ENCODE measurements at places on chromosomes 3 and 15.
A peak's percentile ranks its signal among the peaks of the same experiment; 100 is the strongest.

DNA sequence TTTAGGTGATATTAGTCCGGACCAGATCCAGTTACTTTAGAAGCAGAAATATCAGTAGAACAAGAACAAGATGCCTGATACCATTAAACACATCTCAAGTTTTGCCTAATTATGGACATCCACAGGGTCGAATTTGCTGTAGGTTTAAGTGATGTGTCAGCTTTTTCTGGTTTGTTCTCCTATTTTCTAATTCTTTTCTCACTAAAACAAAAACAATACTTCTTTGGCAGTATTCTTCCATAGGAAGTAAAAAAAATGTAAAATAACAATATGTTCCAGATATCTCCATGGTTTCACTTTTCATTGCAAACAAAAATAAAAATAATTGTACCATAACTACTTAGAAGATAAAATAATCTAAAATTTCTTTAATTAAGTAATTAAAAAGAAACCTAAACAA is 265.7 kb downstream of the SHOX2 start:
- DNase-seq = no peak

GRCh38 chr3:146020969-146021368 is 140.0 kb downstream of the PLOD2 start:
- DNase-seq = no peak

DNA sequence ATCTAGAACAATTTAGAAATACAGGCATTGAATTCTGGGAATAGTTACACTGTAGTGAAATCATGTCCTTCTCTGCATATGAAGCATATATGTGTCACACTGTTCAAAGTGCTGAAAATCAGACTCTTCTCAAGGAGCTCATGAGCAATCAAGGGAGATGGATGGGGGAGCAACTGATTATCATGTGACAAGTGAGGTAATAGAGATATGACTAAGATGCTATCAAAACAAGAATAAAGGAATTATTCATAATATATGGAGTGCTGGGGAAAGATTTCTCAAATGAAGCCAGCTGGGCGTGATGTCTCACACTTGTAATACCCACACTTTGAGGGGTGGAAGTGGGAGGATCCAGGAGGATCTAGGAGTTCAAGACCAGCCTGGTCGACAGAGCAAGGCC is 74.9 kb upstream of the CHRNB4 start:
- DNase-seq = no peak

DNA sequence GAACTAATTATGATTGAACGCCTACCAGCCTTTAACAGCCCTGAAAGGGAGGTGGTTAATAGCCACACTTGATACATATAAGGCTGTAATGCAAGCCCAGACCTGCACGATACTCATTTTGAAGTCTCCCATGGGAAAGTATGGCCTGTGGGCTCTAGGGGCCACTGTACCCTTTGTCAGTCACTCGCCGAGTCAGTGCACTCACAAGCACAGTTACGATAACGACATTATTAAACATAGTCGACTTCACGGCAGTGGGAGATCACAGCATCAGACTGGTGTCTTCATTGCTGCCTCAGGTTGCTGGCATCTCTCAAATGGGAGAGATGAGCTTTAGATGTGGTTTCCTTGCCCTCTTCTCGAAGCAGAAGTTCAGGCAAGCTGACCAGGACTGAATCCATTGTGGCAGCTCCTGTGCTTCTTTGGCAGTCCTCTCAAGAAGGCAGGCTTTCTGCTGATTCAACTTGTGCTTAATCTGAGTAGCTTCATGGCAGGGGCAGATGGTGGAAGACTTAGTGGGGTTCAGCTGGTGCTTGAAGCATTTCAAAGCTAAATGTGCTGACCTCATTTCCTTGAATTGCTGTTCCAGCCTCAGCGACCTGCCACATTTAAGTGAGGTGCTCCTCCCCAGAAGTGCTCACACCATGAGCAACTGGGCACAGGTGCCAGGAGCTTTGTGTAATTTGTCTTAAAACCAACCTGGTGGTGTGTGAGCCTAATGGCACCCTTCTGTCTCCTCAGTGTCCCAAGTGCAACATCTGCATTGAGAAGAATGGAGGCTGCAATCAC is 15.8 kb upstream of the P4HTM start:
- DNase-seq = no peak

GRCh38 chr15:80283531-80283930 is 31.5 kb upstream of the CTXND1 start:
- DNase-seq = no peak

DNA sequence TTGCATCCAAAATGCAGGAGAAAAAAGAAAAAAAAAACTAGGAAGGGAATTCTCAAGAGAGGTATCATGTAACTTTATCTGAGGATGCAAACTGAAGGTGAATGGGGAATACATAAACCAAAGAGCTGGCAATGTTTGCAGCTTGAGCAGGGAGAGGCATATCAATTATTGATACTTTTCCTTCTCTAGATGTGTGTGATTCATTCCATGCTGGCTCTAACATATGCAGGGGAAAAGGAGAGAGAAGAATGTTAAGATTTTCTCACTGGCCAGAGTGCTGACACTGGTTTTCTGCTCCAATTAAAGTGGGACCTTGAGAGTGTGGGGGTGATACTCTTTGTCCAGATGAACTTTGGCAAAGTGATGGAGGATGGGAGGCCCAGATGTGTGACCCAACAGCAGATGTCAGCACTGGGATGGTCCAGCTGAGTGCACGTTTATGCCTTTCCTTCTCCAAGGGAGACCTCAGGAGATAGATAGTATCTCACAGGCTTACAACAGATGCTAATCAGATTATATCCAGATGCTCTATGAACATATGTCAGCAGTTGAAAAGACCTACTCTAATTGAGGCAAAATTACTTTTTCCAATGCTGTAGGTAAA is 50.0 kb upstream of the PSMD6 start:
- DNase-seq = no peak

- DNase-seq = peak; percentile 75
These were observed 42.1 kb downstream of the CORO2B start for GRCh38 chr15:68620721-68621527.

DNA sequence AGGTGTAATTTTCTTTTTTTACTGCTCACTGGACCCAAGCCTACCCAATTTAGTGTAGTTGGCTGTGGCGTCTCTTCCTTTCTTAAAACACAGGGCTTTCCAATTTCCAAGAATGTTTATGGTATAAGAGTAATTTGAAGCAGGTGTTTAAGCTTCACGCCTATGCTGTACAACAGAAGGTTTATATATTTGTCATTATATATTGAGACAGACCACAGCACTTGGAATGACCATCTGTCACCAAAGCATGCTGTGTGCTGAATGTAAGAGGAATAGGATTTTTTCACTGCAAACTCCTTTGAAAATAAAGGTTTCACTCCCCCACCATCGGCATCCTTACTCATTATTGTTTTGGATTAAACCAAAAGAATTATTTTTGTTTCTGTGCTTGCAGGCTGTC is 325.7 kb downstream of the OTOL1 start:
- DNase-seq = no peak

DNA sequence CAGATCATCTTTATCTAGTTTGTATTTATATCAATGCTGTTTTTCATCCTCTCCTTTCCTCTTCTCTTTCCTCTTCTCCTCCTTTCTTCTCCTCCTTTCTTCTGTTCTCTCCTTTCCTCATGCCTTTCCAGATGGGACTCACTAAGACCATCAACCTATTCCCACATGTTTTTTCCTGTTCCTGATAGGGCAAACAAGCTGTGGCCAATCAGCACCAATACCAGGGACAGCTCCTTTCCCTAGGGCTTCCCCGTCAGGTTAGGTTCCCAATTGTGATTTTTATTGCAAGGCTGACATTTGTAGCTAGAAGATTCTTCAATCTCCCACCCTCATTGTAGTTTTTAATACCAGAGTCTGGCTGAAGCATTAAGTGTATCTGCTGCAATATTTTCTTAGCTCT is 76.3 kb upstream of the COL8A1 start:
- DNase-seq = no peak

Measured in T1000 (cell line).